ENCODE measurements at places on chromosomes 6 and 20.

DNA sequence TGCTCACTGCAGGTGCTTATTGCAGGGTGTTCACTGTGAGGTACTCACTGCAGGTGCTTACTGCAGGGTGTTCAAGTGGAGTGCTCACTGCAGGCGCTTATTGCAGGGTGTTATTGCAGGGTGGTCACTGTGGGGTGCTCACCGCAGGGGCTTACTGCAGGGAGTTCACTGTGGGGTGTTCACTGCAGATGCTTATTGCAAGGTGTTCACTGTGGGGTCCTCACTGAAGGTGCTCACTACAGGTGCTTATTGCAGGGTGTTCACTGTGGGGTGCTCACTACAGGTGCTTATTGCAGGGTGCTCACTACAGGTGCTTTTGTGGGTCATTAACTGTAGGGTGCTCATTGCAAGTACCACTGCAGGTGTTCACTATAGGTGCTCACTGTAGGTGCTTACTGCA is 20.2 kb downstream of the APMAP start:
- DNase-seq, result peak; percentile 2

DNA sequence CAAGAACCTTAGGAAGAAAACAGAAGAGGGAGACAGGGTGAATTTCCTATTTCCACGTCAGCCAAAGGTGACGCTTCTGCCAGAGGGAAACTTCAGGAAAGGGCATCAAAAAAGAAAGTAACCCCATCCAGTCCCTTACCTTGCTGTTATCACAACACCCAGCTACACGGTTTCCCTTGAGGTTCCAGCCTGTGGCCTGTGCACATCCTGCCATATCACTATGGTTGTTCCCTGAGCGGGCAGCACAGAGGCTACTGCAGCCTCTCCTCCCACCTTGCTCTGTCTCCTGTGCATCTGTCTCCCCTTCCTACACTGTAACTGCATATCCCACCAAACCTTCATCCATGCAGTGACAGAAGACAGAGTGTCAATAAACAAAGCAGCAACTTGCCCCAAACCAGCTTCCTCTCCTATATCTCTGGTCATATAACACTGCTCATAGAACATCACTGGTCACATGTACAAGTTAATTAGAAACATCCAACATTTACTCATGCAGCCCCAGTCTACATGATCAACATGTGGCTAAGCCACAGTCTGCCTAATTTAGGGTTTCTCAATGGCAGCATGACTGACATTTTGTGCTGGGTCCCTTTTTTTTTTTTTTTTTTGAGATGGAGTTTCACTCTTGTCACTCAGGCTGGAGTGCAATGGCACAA is 54.7 kb downstream of the GFOD1 start:
- no peak for DNase-seq

DNA sequence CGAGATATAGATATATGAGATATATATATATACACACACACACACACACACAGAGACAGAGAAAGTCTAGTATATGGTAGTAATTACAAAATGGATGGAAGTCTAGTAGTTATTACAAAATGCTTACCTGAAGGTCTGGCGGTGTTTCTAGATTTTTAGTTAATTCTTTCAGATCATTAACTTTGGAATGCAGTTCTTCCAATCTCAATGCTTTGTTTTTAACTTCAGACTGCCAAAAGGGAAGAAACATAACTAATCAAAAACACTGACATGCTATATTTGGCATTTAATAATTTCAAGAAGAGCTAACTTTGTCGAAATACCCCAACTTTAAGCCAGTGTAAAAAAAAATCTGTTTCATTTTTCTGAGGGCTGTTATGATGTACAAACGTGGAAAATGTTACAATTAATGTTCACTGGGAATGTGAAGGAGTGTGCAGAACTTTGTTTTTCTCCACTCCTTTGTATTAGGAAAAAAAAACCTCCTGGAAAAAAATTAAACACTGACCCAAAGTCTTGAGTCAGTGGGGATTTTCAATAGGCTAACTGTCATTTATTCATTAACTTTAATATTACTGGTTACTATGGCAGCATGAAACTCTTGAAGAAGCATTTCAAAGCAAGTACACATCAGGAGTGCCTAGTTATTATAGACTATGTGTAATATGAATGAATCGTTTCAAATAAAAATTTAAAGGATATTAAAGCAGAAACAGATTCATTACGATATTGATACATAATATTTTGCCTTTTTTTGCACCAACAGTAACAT is 232.9 kb downstream of the SYNE1 start:
- no peak for DNase-seq

DNA sequence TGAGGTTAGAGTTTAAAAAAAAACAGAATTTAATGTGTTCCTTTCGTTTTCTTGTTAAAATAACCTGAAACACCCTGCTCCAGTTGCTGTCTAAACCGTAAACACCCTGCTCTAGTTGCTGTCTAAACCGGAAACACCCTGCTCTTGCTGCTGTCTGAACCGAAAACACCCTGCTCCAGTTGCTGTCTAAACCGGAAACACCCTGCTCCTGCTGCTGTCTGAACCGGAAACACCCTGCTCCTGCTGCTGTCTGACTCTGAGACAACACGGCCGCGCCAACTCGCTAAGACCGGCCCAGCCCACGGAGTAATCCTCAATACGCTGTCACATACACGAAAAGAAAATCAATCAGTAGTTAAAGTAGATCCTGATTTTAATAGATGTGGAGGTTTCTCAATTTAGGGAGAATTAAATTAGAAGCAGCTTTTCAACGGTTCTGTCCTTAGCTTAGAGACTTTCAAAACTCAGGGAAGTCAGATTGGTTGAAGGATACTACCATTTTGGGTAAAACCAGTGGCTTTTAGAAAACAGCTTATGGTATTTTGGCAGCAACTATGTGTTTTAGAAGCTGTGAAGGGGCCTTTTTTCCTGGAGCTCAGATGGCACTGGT is 98.3 kb downstream of the RAMACL start:
- peak; percentile 43 for DNase-seq

DNA sequence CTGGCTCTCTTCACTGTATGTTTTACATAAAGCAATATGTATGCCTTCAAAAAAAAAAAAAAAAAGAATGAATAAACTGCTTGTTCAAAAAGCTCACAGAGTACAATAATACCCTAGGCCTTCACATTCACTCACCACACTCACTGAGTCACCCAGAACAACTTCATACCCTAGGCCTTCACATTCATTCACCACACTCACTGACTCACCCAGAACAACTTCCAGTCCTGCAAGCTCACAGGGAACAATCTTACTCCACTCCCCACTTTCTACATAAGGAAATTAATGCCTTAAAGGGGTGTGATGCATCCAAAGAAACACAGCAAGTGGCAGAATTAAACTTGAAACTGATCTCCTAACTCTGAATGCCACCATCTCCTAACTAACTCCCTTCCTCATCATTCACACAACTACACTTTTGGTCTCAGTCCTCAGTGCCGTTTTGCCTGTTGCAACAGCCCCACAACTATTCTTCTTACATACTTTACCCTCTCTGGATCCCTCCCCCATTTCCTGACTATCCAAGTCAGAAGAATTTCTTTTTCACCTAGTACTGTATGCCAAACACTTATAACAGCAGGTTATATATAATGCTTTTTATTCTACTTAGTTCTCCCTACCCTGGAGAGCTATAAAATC is 34.2 kb downstream of the NHSL1 start:
- DNase-seq, result no peak

GRCh38 chr6:1745814-1746213 is 136.1 kb downstream of the FOXC1 start:
- DNase-seq, result no peak

All from head of caudate nucleus (tissue), 42 donors.